ENCODE measurements at places on chromosomes 4 and X.

- DNase-seq, result no peak
These were observed 92.3 kb downstream of the PRDM5 start for GRCh38 chr4:120830204-120830603.

- DNase-seq, result no peak
These were observed 136.5 kb downstream of the RNF150 start for GRCh38 chr4:140996766-140997165.

DNA sequence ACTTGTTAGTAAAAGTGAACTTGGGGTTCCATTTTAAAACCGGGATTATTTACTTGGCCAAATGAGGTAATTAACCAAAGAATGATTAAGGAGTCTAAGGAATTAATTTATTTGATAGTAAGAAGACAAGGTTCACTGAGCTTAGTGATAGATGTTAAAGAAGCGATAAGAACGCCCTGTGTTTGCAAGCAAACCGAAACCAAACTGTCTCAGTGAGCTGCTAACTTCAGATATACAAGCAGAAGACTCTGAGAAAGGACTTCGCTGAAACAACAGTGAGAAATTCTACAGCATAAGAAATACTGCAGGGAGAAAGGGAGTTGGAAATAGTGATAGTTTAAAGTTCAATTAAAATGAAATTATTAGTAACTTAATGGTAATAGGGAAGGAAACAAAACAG lies 37.6 kb upstream of the SHISA3 start:
- DNase-seq, result no peak

DNA sequence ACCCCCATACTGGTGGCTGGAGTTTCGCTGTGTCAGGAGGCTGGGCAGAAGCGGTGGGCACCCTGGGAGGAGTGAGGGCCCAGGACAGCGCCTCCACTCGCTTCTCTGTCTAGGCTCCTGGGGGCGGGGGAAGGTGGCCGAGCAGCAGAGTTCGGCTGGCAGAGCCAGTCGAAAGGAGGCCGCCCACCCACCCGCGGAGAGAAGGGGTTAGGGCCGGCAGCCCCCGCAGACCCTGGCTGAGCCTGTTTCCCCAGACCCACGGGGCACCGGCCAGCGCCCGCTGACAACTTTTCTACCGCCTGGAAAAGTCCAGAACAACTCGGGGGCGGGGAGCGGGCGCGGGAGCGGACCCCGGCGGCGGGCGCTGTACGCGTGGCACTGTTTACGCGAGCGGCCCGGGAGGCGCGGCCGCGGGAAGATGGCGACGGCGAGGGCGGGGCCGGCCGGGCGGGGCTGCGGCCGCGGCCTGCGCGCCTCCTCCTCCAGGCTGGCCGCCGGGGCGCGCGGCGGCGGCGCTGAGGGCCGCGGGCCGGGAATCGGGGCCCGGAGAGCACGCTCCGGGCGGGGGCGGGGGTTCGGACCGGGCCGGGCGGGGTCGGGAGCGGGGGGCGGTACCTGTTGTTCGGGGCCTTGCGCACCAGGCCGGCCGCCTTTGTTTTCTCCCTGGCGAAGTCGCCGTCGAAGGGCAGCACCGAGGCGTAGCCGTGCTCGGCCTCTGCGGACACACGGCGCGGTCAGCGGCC lies 628 bp downstream of the MXD4 start:
- no peak for DNase-seq

- DNase-seq, result no peak
These were observed 679.2 kb downstream of the NLGN4X start for GRCh38 chrX:5549512-5549911.
